RCC 7860 (cell line): ENCODE measurements at places on chromosomes 4 and X.

GRCh38 chr4:76872556-76872955 is 25.4 kb downstream of the SOWAHB start:
- no peak for DNase-seq

DNA sequence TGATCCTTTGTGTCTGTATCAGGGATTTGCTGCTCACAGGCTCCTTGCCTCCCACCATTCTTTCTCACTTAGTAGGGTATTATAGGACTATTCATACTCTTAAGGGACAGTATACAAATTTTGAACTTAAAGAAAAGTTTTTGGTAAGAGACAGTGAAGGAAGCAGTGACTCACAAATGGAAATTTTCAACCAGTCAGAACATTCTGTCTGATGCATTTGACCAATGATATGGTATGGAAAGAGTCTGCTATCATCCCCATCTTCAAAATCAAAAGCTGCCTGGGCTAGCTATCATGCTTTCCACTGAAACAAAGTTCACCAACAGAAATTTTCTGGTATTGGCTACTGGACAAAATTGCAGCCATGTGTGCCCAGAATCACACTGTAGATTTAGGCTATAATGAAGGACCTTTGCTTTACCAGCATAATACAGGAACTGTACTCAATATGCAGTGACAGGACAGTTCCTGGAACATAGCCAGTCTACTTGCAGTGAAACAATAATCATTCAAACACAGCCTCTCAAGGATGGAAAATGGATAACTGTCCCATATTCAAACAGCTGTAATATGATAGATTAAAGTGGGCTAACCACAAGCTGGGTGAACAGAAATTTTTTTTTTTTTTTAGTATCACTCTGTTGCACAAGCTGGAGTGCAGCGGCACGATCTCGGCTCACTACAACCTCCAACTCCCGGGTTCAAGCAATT is 109.0 kb upstream of the ACSL4 start:
- no peak for DNase-seq

- DNase-seq, result no peak
Measured at GRCh38 chr4:173591760-173592159, 61.7 kb upstream of the HAND2 start.

GRCh38 chr4:110615353-110616237 is 7.3 kb downstream of the PITX2 start:
- no peak for DNase-seq

DNA sequence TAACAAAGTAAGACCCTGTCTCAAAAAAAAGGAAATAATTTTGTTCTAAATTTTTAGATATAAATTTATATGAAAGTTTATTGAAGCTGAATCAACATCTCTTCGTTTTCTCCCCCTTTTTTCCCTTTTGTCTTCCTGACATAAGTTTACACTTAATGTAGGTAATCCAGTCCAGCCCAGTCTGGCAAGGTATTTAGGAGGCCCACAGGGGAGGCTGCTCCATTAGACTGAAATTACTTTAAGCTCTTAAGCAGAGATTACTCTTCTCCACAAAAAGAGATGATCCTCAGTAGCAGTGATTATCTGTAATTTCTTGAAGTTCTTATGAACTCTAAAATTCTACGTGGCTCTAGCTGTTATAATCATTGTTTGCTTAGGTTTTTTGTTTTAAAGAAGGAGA is 46.0 kb downstream of the ANXA5 start:
- DNase-seq, result no peak

DNA sequence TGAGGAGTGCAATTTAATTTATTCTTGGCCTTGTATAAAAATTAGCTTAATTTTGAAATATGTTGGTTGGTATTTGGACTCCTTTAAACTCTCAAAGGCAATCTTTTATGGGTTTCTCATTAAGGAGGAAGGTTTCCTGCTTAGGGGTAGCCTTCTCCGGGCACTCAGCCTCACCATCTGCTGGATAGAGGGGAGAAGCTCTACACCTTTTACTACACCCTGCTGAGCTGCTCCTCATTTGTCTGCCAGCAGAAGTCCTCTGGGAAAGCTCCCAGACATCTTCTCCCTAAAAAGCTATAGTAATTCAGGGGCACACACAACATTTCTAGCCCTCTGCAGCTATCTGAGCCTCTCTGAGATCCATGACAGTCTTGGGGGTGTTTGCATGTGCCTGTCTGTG is 179.1 kb downstream of the SOWAHB start:
- no peak for DNase-seq

- no peak for DNase-seq
Measured at GRCh38 chr4:88582493-88582892, 9.8 kb upstream of the HERC3 start.

GRCh38 chr4:165006456-165006855 is 25.3 kb upstream of the TRIM60 start:
- no peak for DNase-seq

GRCh38 chr4:154487145-154487544 is 4.5 kb downstream of the DCHS2 start:
- DNase-seq, result no peak

DNA sequence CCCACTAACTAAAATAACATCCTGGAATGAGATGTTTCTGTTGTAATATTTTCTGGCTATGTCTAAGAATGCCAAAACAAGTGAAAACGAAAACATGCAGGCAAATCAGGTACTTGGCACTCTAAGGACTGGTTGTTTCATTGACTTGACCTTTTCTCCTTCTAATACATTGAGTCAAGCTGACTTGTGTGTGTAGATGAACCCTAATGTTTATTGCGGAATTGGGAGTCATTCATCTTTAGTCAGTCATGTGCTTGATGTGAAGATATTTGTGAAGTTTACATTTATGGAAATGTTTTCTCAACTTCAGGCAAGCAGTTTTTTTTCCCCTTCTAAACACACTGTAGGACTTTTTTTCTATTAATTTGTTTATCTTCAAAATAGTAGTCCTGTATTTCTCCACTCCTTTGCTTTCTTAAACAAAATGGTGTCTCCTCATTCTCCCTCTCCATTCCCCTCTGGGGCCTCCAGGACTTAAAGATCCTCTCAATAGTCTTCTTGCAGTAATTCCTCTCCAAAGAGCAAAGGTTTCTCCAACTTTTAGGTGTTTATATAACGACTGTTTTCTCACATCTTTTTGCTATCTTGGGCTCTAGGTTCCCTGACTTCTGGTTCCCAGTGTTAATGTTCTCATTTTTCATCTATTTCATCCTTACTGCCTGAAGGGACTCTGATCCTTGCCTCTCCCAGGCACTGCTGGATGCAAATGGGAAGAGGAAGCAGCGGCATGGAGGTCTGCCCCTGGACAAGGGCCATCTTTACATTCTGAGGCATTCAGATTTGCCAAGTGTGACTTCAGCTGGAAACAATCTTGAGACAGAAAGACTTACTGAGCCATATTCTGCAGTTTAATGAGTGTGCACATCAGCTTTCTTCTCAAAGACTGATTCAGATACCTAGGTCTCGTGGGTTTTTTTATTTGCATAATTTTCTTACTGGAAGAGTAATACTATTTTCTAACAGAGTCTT is 166.4 kb downstream of the ARHGAP6 start:
- DNase-seq, result peak; percentile 37

GRCh38 chr4:166399021-166399420 is 526.0 kb downstream of the TLL1 start:
- no peak for DNase-seq

GRCh38 chrX:153214934-153215333 is 35.9 kb downstream of the MAGEA1 start:
- no peak for DNase-seq

GRCh38 chrX:46941341-46941740 is 29.1 kb downstream of the JADE3 start:
- DNase-seq, result no peak

GRCh38 chr4:142778900-142779299 is 67.2 kb downstream of the INPP4B start:
- no peak for DNase-seq

DNA sequence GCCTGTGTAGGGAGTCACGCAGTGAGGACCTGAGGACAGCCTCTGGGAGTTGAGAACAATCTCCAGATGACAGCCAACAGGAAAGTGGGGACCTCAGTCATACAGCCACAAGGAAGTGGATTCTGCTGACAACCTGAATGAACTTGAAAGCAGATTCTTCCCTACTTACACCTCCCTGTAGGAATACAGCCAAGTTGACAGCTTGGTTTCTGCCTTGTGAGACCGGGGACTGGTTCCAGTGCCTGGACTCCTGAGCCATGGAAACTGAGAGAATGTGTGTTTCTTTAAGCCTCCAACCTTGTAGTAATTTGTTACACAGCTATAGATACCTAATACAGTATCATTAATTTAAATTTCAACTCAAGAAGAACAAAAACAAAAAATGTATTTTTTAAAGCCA is 107.5 kb downstream of the CNKSR2 start:
- DNase-seq, result no peak

GRCh38 chr4:40193016-40193571 is 3.7 kb upstream of the RHOH start:
- DNase-seq, result no peak

GRCh38 chr4:170990989-170991589 is 822.1 kb upstream of the GALNTL6 start:
- no peak for DNase-seq

DNA sequence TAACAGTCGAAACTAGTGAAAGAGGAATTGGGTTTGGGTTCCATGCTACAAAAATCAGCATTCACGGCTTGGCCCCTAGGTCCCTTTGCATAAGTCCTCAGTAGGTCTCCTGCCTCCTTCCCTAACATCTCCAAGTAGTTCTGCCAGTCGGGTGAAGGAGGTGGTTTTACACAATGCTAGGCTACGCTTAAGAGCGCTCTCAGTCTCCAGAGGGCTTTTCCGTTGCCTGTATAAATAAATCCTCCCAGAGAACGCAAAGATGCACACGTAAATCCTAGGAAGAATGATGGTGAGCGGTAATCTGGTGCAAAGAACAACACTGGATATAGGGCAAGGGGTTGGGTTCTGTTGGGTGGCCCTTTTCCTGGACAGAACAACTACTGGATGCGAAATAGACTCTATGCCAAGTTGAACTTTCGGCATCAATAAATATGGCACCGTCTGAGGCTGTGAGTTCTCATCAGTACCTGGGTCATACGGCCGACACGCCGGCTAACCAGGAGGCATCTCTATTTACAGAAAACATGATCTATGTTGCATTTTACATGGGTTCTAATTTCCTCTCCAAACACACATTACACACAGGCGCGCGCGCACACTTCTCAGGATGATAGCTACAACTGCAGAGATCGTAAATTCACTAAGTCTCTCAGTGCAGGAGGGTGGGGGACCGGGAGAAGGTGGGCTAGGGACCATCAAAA is 1.3 kb downstream of the CAMK2D start:
- peak; percentile 11 for DNase-seq

GRCh38 chr4:25345744-25346143 is 31.3 kb upstream of the ANAPC4 start:
- DNase-seq, result no peak

GRCh38 chr4:4394644-4395043 is 7.7 kb downstream of the NSG1 start:
- peak; percentile 45 for DNase-seq

GRCh38 chrX:142296421-142296820 is 91.3 kb upstream of the MAGEC2 start:
- no peak for DNase-seq

- no peak for DNase-seq
Measured at GRCh38 chr4:95963456-95963855, 123.6 kb downstream of the PDHA2 start.

DNA sequence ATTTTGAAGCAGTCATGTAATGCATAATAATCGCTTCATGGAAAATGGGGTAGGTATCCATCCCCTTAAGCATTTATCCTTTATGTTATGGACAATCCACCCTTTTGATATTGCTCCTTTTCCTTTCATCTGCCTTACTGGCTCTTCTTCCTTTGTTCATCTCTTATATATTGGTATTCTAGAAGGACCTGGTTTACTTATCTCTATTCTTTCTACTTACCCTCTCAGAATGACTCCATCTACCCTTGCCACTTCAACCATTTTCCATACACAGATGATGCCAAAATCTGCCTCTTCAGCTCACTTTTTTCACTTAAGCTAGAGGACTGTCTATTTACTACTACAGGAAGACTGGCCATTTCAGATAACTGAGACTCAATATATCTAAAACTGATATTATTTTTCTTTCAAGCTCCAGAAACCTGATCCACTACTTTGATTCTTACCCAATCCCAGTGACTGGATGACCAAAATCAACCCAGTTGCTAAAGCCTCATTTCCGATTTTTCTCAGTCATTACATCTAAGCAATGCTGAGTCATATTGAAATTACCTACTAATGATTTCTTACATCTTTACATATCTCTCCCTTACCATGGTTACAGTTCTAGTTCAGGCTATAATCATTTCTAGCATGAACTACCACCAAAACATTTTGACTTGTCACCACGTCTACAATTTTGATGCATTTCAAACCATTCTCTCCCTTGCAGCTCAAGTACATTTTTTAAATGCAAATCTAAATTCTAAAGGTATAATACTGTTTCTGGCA is 93.7 kb downstream of the FAAH2 start:
- no peak for DNase-seq

GRCh38 chrX:136542281-136542680 is 10.3 kb downstream of the VGLL1 start:
- DNase-seq, result no peak

DNA sequence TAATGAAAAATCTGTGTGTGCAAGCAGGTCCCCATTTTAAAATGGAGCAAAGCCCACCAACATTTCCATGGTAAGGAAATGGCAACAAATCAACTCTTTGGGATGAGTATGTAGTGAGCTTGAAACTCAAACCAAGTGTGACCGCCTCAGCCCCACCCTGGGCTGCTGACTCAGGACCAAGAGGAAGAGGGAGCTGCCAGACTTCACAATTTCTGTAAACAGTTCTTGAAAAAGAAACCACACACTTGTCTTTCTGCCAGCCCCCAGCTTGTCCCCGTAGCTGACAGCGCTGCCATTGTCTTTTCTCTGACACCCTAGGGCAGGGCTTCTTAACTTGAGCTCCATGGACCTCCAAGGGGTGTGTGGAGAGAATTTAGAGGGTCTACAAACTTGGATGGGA is 10.3 kb downstream of the RTL5 start:
- DNase-seq, result peak; percentile 45

DNA sequence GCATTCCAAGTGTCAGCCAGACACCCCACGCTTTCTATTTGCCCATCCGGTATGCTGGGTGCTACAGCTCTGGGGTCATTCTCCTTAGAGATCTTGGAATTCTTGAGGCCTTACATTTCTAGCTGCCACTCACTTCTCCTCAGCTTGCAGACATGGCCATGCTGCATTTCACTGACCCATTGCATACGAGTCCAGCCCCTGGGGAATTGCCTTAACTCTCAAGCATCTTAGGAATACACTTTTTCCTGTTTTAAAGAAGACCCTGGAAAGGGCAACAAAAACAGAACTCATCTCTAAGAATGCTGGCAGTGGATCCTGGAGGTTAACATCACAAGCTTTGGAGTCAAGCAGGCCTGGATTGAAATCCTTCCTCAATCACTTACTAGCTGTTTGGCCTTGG is 122.0 kb upstream of the LNX1 start:
- DNase-seq, result no peak

DNA sequence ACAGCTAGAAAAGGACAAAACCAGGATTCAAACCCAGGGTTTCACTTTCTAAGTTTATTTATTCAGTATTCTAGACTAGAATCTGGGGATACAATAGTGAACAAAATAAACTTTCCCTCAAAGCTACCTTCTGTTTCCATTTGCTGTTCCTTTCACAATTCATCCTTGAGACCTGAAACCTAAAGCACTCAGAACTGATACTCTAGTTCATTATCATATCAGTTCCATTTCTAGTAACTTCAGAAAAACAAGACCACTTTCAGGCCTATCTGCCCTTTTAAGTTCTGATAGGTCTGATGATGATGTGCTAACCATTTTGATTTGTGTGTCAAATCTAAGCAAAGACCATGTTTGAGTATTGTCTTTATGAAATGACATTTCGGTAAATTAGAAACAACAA is 7.8 kb upstream of the XK start:
- no peak for DNase-seq
